ENCODE measurements at places on chromosomes 5 and 9.

- no peak for DNase-seq
Measured at GRCh38 chr5:179409806-179410205, 64.5 kb upstream of the ADAMTS2 start.

- no peak for DNase-seq
Measured at GRCh38 chr5:22908586-22908985, 55.4 kb upstream of the CDH12 start.

GRCh38 chr9:1202512-1203280, 152.5 kb downstream of the DMRT2 start:
- DNase-seq = no peak

DNA sequence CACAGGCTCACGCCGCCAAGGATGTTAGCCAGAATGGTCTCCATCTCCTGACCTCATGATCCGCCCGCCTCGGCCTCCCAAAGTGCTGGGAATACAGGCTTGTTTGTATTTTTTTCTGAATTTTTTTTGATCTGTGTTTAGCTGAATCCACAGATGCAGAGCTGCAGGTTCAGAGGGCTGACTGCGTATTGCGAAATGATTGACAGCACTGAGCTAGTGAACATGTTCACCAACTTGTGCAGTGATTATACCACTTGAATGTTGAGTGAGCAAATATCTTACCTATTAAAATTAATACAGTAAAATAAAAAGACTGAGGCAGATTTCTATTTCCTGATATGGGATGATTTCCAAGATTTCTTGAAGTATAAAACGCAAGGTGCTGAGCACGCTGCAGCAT, 123.1 kb upstream of the PHYKPL start:
- DNase-seq = no peak

DNA sequence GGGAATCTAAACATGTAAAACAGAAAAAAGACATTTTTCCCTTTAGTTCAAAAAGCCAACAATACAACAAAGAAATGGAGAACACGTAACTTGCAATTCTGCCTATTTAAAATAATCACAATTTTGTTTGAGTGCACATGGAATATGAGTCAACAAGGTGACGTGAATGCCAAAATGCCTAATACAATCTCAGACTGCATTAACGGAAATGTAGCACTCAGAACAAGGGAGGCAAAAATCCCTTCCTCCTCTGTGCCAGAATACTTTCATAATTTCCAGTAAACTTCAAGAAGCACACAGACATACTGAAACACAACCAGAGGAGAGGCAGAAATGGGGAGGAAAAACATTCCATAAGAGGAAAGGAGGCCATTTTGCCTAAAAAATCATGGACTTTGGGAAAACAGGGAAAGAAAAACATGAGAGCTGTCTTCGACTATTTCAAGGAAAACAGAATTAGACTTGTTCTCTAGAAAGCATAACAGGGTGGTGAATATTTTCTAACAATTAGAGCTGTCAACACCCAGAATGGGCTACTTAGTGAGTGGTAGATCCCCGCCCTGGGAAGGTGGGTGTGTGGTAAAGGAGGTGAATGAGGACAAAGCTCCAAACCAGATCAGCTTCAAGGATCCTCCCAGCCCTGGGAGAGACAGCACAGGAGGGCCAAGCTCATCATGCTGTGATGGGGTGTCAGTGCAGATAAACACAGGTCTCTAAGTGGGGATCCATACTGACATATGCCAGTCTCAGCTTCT, 48.2 kb downstream of the ABCA1 start:
- DNase-seq = no peak

GRCh38 chr5:157294407-157295091, 28.6 kb downstream of the CYFIP2 start:
- no peak for DNase-seq

GRCh38 chr9:121505903-121506735, 6.5 kb upstream of the GGTA1 start:
- no peak for DNase-seq

GRCh38 chr9:107439991-107440456, 49.5 kb downstream of the KLF4 start:
- no peak for DNase-seq

DNA sequence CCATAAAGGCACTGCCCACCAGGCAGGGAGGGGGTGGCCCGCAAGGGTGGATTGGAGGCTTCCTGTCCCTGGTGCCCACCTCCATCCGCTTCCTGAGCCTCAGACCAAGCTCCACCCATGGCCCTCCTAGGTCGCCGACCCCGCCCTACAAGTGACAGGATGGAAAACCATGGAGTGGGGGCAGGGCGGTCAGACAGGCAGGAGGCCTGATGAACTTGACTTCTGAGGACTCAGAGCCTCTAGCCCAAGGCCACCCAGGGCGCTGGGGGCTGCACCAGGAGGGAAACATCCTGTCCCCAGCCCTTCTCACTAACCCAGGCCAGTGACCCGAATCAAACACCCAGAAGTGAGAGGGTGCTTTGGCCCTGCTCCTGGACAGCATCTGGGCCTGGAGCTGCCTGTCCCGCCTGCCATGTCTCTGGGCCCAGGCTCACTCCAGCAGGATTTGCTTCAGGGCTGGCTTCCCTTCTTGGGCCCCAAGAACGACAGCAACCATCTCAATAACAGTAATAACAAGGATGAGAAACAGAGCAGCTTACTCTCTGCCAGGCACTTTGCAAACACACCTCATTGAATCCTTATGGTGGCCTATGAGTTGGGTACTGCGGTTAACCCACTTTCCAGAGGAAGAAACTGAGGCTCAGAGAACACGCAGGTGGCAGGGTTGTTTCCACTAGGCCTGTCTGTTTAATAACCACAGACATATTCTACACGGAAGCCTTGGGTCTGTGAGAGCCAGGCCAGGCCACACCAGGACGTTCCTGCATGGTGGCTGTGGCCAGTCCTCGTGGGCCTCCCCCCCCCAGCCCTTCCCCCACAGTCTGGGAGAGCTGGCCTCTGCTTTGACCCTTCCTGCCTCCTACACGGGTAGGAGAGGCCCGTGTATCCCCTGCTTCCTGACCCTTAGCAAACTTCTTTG, 4.4 kb upstream of the ST6GALNAC6 start:
- peak; percentile 43 for DNase-seq

GRCh38 chr5:141359790-141360426, at the start of gene PCDHGB2:
PCDHGB2 (plus strand) TSS chr5:141359994; CDS start chr5:141360136, 142 bp downstream.
- DNase-seq = no peak

DNA sequence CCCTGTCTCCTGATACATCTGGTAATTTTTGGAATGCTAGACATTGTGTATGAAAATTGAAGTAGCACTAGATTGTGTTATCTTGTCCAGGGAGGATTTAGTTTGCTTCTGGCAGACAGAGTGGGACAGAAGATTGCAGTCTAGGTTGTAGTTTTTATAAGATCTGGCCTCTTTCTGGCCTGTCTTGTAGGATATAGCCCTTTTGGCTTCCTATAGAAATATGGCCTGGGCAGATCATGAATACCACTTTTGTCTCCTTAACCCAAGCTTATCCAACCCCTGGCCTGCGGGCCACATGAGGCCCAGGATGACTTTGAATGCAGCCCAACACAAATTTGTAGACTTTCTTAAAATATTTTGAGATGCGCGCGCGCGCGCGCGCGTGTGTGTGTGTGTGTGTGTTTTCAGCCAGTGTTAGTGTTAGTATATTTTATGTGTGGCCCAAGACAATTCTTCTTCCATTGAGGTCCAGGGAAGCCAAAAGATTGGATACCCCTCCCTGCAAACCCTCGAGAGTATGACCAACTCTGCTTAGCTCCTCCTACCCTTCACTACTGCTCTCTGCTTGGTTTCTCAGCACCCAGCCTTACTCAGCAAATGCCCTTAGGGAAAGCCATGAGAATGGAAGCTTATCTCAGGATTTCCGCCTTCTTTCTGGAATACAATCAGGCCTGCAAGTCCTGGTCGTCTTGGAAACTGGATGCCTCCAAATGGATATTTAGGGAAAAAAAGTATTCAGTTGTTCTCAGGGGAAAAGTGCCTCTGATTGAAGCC, 26.5 kb downstream of the ANKRD33B start:
- no peak for DNase-seq

DNA sequence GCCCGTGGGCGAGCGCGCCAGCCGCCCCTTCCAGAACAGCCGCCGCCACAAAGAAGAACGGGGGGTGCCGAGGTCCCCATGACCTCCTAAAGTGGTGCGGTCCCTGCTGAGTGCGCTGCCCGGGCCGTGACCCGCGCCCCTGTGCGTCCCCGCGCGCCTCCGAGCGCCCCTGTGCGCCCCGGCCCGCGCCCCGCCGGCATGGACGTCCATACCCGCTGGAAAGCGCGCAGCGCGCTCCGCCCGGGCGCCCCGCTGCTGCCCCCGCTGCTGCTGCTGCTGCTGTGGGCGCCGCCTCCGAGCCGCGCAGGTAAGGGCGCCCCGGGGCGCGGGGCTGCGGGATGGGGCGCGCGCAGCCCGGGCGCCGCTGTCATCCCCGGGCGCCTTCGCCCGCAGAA, 384 bp downstream of the COL5A1 start:
- no peak for DNase-seq

DNA sequence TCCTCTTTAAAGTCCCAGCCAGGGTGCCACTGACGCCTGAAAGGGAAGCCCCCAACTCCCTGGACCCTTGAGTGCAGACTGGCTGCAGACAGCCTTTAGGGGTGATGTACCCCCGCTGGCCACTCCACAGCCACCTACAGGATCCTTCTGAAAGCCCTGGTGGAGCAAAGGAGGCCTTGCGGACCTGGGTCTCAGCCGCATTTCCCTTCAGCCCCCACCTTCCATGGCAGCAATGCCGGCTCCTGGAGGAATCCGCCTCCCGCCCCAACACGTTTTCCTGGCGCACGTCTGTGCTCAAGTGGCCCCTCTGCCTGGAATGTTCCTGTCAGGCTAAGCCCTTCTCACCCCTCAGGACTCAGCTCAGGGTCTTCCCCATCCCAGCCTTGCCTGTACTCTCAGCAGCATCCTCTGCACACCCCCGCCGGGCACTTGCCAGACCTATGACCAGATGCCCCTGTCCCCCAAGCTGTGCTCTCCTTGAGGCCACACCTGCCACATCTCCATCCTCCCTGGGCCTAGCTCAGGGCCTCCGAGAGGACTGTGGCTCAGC, 134.1 kb upstream of the RAPGEF1 start:
- no peak for DNase-seq

DNA sequence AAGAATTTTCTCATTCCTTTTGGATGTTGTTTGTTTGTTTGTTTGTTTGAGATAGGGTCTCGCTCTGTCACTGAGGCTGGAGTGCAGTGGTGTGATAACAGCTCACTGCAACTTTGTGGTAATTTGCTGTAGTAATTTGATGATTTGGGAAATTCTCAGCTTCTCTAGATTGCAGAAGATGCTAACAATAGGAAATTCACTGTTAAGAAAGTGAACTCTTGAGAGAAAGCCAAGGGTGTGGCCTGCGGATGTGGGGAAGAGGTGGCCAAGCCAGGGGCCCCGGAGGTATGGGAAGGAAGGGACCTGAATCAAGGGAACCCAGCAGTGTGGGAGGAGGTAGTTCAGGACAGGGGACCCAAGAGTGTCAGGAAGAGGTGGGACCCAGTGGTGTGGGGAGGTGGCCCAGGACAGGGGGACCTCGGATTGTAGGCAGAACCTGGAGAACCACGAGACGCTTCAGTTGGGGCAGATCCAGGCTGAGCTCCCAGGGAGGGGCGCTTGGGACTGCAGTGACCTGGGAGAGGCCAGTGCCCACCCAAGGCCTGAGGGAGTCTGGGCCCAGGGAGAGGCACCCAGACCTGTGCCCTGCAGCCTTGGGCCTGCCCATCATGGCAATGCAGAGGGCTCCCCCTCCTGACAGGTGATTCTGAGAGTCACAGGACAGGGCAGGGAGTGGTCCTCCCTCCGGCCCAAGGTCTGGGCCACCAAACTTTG, 5.6 kb upstream of the LCN2 start:
- DNase-seq = no peak

GRCh38 chr5:61768692-61769281, 436.7 kb downstream of the ZSWIM6 start:
- no peak for DNase-seq

DNA sequence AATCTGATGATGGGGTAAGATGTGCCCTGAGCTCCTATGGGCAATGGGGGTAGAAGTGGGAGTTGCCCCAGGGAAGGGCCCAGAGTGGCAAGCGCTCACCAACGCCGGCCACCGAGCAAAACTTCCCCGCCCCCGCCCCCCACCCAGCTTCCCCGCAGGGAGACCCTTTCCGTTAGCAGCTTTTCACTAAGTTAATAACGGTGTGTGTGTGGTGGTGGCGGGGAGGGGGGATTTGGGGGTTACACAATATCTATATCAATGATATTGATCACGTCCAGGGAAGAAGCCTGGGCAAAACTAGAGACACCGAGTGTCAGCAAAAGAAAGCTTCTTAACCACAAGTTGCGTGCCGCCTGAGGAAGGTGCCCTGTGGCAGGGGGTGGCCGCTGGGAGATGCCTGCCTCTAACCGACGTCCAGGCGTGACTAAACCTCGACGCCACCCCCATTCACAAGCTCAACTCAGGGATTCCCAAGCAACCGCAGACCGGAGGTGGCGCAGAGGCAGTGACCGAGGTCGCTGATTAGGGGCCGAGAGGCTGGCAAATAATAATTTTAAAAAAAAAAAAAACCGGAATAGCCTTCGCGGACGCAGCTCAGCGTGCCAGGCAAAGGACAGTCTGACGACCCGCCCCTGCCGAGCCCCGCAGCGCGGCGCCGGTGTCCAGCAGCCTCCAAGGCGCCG, 222.6 kb downstream of the MEF2C start:
- no peak for DNase-seq

GRCh38 chr5:123422433-123423277, 548 bp downstream of the CEP120 start:
- DNase-seq = no peak

GRCh38 chr9:107739601-107740082, 250.1 kb upstream of the KLF4 start:
- DNase-seq = no peak

GRCh38 chr9:110936237-110936636, 102.0 kb downstream of the LPAR1 start:
- no peak for DNase-seq

GRCh38 chr5:122377026-122377425, 65.0 kb downstream of the SNCAIP start:
- DNase-seq = no peak

DNA sequence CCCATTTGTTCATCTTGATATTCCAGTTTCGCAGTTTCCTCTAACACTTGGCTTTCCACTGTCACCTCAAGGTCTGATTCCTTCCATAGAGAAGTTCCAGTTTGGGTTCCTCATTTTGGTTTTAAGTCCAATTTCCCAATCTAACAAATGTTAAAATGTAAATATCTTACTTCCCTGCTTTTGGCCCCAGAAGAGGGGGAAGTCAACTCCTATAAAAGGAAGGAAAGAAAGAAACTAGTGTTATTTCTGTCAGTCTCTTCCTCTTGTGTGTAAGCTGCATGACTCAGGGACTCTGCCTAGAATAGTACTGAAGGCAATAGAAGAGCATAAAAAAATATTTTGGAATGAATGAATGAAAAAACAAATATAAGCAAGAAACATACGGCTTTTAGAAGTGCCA, 127.5 kb upstream of the CCNG1 start:
- no peak for DNase-seq

DNA sequence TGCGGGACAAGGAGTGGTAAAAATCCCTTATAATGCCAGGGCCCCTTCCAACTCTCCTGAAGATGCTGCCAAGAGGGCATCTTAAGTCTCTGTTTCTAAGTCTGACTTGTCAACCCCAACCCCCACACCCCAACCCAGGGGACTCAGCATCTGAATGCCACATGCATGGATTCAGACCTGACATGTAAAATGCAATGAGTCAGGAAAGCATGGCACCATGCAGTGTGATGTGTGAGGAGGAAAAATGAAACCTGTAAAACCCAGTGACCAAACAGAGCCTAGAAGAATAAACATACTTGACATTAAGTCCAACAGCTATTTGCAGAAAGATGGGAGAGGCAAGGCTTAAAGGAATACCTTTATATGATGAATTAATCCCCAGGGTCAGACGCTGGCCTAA, 112.4 kb downstream of the ASTN2 start:
- no peak for DNase-seq

All from stimulated activated CD4-positive, alpha-beta T cell treated with anti-CD3 and anti-CD28 coated beads, TNF-alpha, amount 100 ng/mL, for 4 hours (primary cell).